ENCODE measurements at places on chromosomes 1 and 21. TPM values are rescaled to one million over a fixed set of nuclear protein-coding genes. Genes with fewer than 3 reads are reported as not detected.

KCNC4 gene
- 5.2 TPM for total RNA-seq

SH2D1B gene
- total RNA-seq = not detected

KIF1B gene
- 42.6 TPM for total RNA-seq

RSPH1 gene
- total RNA-seq = 0.48 TPM

C1orf87 gene
- total RNA-seq = not detected

ASTN1 gene
- total RNA-seq = 0.33 TPM

UCHL5 gene
- 32.8 TPM for total RNA-seq

- no peaks in the 10 kb centered on the region for H3K4me1 ChIP-seq
- H3K27me3 ChIP-seq = no peaks in the 10 kb centered on the region
- no peak for DNase-seq
- H3K4me3 ChIP-seq = no peak overlapping the region
Measured at GRCh38 chr1:56453016-56453415, 126.3 kb downstream of the PLPP3 start.

DNA sequence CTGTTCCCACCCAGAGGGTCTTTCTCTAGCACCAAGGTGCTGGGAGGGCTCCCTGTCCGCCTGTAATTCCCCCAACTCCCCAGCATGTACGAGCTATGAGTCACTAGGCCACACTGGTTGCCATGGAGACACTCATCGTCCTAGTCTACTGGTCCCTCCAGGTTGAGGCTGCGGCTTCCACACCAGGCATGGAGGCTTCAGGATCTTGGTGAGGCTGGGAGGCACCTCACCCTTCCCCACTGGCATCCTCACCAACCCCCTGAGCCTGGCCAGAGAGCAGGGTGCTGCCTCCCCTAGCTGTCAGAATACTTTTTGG, 75.6 kb upstream of the KAZN start:
- H3K4me3 ChIP-seq = no peak overlapping the region
- H3K27me3 ChIP-seq = no peaks in the 10 kb centered on the region
- H3K27ac ChIP-seq = peak overlapping the region; percentile 80

- no peaks in the 10 kb centered on the region for H3K36me3 ChIP-seq
- peaks cover 15% of the 10 kb centered on the region for H3K27me3 ChIP-seq
- DNase-seq = no peak
- no peak overlapping the region for H3K27ac ChIP-seq
- H3K4me1 ChIP-seq = peaks cover 8% of the 10 kb centered on the region
Measured at GRCh38 chr1:202708456-202709275, 1.6 kb downstream of the SYT2 start.

DNA sequence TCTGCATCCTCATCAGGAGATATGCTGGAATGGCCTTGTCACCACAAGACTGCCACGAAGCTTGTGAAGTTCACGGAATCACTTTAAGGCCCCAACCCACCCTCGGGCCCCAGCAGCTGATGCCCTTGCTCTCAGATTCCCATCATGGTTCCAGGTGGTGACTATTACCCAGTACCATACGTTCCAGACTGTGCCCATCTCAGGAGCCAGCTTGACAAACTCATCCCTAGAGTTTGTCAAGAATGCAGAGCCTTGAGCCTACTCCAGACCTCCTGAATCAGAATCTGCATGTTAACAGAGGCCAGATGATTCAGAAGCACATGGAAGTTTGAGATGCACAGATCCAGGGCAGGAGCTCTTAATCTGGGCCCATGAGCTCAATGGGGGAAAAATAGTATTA, 53.9 kb upstream of the RBM15 start:
- DNase-seq = no peak
- H3K4me3 ChIP-seq = no peak overlapping the region
- no peak overlapping the region for H3K27ac ChIP-seq

DNA sequence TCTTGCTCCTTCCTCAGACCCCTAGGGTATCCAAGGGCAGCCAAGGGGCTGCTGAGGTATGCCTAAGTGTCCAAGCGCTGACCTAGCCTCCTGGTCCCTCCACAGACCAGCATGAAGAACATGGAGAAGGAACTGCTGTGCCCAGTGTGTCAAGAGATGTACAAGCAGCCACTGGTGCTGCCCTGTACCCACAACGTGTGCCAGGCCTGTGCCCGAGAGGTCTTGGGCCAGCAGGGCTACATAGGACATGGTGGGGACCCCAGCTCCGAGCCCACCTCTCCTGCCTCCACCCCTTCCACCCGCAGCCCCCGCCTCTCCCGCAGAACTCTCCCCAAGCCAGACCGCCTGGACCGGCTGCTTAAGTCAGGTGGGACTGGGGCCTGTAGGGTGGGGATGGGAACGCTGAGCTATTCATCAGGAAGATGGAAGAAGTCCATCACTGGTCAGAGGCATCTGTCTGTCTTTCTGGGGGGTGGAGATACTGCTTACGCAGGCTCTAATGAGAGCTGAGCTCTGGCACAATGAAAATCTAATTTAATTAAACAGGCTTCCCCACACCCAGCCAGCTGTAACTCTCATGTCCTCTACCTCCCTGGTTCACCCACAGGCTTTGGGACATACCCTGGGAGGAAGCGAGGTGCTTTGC, 1.8 kb downstream of the TRIM46 start:
- no peaks in the 10 kb centered on the region for H3K36me3 ChIP-seq
- no peak for DNase-seq
- no peak overlapping the region for H3K4me3 ChIP-seq
- H3K27me3 ChIP-seq = no peaks in the 10 kb centered on the region
- H3K4me1 ChIP-seq = peaks cover 16% of the 10 kb centered on the region
- H3K27ac ChIP-seq = no peak overlapping the region

All from breast epithelium (tissue), 4 donors.